ENCODE measurements at places on chromosomes 1 and 21.

GRCh38 chr1:157878059-157878458, 36.5 kb upstream of the CD5L start:
- DNase-seq: no peak

DNA sequence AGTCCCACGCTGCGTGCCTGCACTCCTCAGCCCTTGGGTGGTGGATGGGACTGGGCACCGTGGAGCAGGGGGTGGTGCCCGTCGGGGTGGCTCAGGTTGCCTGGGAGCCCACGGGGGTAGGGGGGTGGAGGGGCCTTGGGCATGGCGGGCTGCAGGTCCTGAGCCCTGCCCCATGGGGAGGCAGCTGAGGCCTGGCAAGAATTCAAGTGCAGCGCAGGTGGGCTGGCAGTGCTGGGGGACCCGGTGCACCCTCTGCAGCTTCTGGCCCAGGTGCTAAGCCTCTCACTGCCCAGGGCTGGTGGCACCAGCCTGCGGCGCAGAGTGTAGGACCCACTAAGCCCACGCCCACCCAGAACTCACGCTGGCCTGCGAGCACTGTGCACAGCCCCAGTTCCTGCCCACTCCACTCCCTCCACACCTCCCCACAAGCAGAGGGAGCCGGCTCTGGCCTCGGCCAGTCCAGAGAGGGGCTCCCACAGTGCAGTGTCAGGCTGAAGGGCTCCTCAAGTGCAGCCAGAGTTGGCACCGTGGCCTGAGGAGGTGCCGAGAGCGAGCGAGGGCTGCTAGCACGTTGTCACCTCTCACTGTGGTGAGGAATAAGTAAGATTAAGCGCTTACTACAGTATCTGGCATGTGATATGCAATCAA, 12.8 kb downstream of the TNNI3K start:
- no peak for DNase-seq

DNA sequence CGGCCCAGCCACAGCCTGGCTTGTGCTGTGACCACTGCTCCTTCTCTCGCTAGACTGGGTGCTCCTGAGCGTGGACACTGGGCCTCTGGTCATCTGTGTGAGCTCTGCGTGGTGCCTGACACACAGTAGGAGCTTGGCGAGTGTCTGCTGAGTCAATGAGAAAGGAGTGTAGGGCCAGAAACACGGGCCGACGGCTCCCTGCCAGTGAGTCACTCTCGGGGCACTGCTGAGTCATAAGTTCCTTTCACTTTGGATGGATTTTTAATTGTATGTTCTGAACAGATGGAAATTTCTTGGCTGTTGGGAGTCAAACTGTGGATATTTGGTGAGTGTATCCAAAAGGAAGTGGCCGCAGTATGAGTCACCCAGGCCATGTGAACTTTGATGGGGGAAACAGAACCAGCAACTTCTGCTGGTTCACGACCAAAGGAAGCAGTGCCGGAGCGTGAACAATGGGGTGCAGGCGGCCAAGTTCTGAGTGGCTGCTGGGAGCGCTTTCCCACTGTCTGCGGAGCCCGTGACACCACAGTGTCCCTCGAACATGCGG, 41.0 kb upstream of the COL18A1 start:
- DNase-seq: no peak

DNA sequence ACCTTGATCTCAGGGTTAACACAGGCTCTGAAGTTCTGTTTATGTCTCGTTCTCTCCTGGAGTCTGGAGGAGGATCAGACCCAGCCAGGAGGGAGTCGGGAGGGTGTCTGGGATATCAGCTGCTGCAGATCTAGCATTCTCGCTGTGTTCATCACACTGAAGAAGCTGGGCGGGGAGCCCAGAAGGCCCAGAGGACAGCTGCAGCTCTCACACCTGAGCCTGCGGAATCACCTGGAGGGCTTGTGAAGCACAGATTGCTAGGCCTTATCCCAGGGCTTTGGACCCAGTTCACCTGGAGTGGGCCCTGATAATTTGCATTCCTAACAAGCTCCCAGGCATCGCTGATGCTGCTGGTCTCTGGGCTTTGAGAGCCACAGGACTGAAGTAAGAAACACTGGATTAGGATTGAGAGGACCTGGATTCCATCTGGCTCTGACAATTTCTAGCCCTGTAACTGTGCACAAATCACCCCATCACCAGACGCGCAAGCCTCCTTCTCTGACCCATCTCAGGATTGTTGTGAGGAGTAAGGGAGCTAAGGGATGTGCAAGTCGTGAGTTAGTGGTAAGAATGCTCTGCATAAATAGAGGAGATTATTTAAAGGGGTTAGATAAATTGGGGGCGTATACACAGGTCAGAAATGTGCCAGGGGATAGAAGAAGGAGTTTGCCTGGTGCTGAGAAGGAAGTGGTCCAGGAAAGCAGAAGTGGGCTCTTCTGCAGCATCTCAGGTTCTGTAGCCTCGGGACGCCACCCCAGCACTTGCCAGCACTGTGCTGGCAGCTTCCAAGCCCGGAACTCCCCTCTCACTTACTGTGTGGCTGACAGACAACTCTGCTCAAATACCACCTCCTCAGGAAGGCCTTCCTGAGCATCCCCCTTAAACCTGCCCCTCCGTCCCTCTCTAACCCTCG, 19.1 kb downstream of the ABCA4 start:
- DNase-seq: no peak

GRCh38 chr1:224782281-224783000, 147.0 kb upstream of the DNAH14 start:
- no peak for DNase-seq

- no peak for DNase-seq
Observed at GRCh38 chr1:77831976-77832711, 52.7 kb downstream of the MIGA1 start.

DNA sequence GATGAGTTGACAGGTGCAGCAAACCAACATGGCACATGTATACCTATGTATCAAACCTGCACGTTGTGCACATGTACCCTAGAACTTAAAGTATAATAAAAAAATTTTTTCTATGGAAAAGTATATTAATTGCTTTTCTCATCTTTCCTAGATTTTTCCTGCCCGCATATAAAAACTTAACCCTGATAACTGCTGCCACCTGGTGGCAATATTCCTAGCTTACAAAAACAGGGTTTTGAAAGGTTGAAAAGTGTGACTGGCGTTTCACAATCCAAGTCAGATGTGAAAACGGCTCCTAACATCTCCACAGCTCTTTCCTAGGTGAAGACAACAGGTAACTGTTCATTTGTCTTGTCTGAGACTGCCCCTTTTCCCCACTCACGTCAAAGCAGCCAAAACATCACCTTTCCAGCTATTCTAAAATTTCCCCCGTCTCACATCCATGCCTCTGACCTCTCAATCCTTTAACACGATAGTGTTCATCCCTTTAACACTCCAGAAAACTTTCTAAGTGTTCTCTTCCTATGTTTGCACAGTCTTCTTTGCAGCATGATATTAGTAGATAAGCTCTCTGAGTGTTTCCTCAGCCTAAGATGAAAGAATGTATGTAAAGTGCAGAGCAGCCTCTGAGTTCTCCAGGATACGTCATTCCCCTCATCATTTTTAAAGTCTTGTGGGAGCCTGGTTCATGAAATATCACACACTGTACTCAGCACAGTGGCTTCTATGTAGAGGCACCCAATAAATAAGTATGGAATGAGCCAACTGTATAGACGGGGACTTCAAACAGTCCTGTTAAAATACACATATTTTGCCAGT, 27.5 kb downstream of the OVGP1 start:
- no peak for DNase-seq

GRCh38 chr1:156476501-156477298, 23.9 kb downstream of the MEF2D start:
- DNase-seq: no peak

GRCh38 chr1:87200875-87201638, 127.6 kb upstream of the LMO4 start:
- no peak for DNase-seq

DNA sequence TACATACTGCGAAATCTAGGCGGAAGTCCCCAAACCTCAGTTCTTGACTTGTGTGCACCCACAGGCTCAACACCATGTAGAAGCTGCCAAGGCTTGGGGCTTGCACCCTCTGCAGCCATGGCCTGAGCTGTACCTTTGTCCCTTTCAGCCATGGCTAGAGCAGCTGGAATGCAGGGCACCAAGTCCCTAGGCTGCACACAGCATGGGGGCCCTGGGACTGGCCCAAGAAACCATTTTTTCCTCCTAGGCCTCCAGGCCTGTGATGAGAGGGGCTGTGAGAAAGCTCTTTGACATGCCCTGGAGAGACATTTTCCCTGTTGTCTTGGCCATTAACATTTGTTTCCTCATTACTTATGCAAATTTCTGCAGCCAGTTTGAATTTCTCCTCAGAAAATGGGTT, 1.5 kb upstream of the PRSS38 start:
- DNase-seq: no peak

DNA sequence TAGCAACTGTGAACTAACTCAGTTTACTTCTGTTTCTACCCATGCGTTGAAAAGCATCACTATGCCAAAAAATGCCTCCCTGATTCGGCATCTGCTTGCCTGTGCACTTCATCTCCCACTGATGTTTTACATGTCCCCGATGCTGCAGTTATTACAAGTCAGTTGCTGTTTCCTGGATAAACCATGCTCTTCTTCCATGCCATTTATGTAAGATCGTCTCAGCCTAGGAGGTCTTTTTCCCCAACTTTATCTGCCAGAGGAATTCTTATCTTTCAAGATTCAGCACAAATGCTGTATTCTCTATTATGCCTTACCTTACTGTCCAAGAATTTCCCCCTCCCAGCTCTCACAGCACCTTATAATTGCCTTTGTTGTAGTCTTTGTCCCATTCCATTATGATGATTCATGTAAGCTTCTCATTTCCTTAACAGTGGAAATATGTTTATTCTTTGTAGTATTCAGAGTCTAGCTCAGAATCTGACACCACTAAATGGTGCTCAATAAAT, 30.0 kb downstream of the PRKACB start:
- no peak for DNase-seq

All from esophagus squamous epithelium (tissue), 5 donors.